CD4-positive, alpha-beta T cell treated with Interleukin-6 for 4 hours (primary cell): ENCODE measurements at places on chromosomes 7 and 10.

GRCh38 chr10:23472181-23472580 lies 33.3 kb downstream of the OTUD1 start:
- DNase-seq = no peak

DNA sequence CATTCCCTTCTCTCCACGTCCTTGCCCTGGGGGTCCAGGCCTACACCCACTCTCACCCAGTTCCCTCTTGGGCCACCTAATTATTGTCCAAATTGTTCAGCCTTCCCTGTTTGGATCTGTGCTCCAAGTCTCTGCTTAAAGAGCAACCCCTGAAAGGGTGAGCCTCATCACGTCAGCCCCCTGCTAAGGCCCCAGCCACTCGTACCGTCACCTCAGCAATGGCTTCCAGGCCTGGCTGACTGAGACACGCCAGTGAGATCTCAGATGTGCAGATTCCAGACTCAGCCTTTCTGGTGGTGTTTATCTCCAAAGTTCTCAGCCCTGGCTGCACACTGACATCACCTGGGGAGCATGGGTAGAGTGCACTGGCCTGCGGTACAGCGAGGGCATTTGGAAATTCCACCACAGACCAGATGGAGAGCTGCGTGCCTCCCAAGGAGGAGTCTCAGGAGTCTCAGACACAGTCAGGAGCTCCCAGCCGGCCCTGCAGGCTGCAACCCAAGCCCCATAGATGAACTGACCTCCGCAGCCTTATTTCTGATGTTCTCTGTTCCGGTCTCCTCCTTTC lies 87.5 kb downstream of the PRKAG2 start:
- no peak for DNase-seq

DNA sequence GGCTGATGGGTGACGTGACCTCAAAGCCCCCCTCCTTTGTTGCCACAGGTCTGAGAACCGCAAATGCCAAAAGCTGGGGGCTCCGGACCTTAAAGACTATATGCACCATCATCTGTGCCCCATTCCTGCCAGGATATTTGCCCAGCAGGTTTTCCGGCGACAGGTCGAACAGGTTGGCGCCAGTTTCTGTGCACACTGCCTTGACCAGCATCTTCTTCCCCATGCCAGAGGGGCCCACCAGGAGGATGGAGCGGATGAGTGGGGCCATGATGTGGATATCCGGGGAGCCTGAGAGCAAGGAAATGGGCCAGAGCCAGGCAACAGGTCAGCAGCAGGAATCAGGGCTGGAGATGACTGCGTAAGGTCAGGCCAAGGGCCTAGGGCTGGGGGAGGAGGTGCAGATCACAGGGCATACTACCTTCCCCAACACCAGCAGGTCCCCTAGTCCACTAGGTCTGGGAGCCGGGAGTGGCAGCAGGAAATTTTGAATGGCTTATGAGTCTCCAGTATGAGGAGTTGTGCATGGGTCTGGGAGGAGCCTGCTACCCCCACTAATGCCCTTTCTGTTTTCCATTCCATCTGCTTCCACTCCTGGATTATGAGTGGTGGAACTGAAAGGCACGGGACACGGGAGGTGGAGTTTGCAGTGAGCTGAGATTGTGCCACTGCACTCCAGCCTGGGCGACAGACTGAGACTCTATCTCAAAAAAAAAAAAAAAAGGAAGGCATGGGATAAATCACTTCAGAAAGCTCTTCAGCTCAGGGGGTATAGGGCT lies 6.3 kb upstream of the ASB10 start:
- DNase-seq = no peak

GRCh38 chr7:158276414-158277218 lies 311.0 kb downstream of the PTPRN2 start:
- DNase-seq = no peak

GRCh38 chr7:28608731-28609130 lies 196.4 kb downstream of the CREB5 start:
- DNase-seq = no peak

DNA sequence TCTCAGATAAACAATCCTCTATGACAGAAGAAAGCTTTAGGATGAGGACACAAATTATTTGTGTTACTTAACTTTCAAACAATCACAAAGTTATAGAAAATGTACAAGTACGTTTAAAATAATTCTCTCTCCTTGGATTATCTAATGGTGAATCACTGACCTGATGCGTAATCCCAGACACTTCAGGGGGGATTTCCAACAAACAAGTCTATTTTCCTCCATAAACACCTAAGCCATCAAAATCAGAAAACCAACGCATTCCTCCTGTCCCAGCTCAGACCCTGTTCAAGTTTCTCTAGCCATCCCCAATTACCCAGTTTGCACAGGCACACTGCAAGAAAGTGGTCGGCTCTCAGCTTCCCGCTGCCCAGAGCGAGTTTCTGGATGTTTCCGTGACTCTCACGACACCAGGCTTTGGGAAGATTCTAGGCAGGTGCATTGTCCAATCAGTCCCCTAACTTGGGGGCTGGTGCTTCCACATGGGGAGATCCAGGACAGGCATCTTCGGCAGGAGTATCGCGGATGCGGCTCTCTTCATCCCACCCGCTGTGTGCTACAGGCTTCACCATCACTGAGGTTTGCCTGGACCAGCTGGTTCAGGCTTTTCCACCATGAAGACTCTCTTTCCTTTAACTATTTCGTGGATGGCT lies 200.0 kb downstream of the ZMYND11 start:
- no peak for DNase-seq

DNA sequence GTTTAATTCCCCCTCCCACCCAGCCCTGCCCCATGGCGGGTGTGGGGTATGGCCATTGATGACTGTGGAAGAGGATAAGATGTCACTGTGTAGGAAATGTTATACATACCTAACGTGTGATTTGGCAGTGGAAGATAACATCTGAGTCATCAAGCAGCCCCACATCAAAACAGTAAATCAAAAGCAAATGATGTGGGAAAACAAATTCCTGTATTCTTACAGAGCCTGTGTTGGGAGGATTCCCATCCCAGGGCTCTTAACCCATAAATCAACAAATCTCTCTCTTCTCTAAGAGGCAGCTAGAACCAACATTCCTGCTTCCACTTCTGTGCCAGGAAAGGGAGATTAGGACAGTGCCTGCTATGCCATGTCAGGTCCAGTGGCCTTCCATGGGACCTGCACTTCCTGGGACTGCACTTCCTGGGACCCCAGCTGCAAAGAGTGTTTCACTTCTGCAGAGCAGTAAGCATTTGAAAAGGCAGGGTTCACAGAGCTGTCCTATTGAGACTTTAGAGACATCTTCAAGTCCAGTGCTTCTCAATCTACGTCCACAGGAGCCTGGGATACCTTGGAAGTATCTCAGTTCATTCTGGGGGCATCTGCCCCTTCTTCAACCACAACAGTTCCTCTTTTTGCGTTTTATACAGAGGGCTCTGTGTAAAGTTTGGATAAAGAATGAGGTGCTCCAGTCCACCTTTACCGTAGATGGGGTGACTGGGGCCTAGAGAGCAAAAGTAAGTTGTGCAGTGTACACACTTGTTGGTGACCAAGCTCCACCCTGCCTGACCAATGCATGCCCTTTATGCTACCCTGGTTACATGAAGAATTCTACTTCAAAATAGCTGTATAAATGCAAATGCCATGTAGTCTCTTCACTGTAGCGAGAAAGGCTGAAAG lies 45.7 kb downstream of the ATXN7L1 start:
- no peak for DNase-seq

GRCh38 chr7:111931958-111932357 lies 274.2 kb downstream of the DOCK4 start:
- no peak for DNase-seq

DNA sequence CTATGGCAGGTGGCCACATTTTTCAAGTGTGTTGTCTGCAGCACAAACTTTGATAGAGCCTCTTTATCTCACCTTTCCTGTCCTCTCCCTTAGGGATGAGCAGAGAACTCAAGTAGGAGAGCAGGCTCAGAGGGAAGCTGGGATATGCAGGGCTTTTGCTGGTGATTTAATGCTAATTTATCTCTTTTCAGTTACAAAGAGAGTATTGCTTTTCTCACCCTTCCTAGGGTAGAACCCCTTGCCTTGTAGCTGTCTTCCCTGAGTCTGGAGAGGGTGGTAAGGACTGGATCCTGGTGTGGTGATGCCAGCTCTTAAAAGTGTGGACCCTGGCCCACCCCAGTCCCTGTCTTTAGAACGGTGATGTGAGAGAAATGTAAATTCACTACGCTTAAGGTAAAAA lies 1061.4 kb downstream of the TYW1 start:
- no peak for DNase-seq

- DNase-seq = no peak
Observed at GRCh38 chr7:47643716-47644400, 61.9 kb upstream of the TNS3 start.

- DNase-seq = no peak
Observed at GRCh38 chr7:93140582-93141191, 7.5 kb downstream of the SAMD9L start.

DNA sequence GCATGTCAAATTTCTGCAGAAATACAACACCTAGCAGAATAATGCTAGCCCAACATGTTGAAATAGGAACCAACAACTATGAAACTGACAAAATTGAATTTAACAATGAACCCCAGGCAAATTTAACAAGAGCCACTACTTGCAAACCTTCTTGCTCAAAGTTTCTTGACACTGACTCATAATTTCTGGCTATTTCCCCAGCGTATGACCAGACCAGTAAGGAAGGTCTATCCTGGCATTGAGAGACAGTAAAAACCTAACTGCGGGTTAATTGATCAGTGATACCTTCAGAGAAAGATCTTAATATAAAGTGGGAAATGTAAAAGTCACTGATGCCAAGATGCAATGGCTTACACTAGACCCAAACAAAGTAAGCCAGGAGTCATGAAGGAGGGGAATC lies 510.1 kb downstream of the ARL4A start:
- no peak for DNase-seq

DNA sequence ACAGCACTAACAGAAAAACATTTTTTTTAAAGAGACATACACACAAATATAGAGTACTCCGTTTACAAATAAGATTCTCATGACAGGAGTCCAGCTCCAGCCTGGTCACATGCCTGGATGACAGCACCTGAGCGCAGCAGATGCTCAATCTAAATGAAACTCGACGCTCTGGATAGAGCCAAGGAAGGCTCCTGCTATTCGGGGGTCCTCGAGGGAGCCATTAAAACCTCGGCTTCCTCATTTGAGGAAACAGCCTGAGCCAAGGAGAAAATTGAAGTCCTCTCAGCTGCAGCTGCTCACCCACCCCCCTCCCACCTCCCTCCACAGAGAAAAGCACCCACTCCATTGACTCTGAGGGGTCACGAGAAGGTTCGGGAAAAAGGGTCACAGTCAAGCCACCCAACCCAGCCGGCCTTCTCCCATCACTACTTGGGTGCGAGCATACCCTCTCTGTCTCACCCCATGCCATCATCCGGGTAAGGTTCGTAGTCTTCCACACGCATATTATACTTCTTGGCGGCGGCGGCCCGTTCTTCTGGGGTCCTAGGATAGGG lies 673 bp downstream of the NDUFB8 start:
- DNase-seq = peak; percentile 15

GRCh38 chr10:60406182-60406581 lies 16.5 kb upstream of the ANK3 start:
- no peak for DNase-seq

- DNase-seq = no peak
Observed at GRCh38 chr7:80918909-80919721, at the start of gene SEMA3C. TSS of gene SEMA3C (minus strand) at chr7:80919051. CDS start at chr7:80916781, 2,270 bp downstream.

DNA sequence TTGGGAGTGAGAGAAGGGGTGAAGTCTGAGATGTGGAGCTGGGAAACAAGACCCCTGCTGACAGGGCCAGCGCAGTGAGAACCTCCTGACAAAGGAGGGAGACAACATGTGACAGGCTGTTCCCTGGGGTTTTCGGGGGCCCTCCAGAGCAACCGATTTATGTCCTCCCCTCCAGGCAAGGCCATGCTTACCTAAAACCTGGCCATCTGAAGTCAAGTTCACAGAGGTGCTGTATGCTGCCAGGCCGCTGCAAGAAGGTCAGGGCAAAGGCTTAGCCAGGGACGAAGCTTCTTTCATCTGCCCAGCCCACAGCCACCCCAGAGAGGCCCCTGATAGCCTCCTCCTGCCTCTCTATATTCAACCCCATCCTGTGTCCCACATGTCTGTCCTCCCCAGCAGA lies 20.6 kb downstream of the NPC1L1 start:
- no peak for DNase-seq

DNA sequence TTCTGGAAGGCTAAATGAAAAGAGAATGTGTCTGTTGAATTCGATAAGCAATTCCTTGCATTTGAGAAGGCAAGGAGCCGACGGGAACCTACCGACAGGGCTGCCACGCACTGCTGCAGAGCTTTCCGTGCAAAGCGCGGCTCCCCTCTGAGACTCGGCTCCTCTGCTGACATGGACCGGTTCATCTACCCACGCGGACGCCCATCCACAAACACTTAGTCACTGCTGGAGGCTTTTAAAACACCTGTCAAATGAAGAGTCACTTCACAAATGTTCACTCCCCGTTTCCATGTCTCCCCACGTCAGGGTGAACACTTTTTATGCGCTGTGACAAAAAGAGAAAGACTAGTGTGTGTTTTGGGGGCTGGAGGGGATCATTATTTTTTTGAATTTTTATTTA lies 32.0 kb downstream of the AMZ1 start:
- peak; percentile 24 for DNase-seq

DNA sequence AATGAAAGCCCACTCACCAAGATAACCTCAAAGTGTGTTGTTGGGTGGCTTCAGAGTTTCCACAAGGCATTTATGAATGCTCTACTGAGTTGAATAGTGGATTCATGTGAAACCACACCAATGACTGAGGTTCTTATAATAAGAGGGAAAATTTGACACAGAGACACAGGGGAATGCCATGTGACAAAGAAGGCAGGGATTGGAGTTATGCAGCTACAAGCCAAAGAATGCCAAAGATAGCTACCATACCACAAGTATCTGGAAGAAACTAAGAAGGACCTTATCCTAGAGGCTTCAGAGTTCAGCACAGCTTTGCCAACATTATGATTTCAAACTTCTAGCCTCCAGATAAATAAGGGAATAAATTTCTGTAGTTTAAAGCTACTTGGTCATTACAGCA lies 68.0 kb upstream of the PCDH15 start:
- no peak for DNase-seq

GRCh38 chr7:604884-605531 lies 85.4 kb upstream of the PDGFA start:
- DNase-seq = no peak

DNA sequence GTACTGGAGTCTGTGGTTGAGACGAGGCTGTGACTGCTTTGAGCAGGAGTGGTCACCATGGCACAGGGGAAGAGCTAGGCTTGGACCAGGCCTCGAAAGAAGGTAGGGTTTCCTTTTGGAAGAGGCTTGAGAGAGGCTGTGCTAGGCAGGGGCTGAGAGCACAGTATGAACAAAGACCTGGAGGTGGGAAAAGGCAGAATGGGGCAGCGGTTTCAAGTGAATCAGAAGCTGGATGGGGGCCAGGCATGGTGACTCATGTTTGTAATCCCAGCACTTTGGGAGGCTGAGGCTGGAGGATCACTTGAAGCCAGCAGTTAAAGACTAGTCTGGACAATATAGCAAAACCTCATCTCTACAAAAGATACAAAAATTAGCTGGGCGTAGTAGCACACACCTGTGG lies 65.9 kb downstream of the CLIP2 start:
- no peak for DNase-seq

DNA sequence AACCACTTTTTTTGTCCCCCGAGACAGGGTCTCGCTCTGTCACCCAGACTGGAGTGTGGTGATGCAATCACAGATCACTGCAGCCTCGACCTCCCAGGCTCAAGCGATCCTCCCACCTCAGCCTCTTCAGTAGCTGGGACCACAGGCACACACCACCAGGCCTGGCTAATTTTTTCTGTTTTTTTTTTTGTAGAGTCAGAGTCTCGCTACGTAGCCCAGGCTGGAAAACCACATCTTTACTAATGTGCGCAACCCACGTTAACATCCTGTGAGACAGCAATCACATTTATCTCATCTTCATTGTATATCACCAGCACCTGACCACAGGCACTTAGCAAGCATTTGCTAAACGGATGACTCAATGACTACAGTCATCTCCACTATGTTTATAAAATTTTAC lies 77.8 kb upstream of the ATP6V0A4 start:
- peak; percentile 61 for DNase-seq
